ENCODE measurements at places on chromosomes 13 and 19.

DNA sequence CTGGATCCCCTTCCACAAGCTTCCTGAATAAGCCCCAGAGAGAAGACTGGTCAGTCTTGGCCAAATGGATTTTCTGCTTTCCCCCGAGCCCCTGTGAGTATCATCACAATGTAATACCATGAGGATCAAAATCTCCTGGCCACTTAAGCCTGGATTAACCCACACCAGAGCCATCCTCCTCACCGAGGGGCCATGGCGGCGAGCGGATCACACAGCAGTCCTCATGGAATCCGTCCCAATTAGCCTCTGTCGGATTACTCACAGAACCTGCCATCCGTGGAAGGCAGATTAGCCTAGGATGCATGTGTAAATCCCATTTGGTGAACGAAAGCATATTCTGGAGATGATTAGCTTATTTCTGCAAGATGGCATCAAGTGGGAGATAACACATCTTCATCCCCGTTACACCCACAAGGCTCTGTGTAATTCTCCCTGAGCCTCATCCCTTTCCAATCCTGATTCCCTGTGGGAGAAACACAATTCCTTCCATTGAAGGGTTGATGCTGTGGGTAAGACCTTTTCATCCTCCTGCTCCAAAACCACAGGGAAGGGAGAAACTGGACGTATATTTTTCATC lies 42.5 kb downstream of the GNG7 start:
- no peak for DNase-seq

DNA sequence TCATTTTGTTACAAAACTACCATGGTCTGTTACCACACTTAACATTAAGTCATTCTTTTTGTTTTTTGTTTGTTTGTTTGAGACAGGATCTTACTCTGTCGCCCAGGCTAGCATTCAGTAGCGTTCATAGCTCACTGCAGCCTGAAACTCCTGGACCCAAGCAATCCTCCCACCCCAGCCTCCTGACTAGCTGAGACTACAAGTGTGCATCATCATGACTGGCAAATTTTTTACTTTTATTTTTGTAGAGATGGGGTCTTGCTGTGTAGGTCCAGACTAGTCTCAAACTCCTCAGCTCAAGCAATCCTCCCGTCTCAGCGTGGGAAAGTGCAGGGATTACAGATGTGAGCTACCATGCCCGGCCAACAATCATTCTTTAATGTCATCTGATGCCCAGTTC lies 3.3 kb downstream of the ALDH16A1 start:
- no peak for DNase-seq

- no peak for DNase-seq
Measured at GRCh38 chr13:91544723-91545122, 146.3 kb downstream of the GPC5 start.

DNA sequence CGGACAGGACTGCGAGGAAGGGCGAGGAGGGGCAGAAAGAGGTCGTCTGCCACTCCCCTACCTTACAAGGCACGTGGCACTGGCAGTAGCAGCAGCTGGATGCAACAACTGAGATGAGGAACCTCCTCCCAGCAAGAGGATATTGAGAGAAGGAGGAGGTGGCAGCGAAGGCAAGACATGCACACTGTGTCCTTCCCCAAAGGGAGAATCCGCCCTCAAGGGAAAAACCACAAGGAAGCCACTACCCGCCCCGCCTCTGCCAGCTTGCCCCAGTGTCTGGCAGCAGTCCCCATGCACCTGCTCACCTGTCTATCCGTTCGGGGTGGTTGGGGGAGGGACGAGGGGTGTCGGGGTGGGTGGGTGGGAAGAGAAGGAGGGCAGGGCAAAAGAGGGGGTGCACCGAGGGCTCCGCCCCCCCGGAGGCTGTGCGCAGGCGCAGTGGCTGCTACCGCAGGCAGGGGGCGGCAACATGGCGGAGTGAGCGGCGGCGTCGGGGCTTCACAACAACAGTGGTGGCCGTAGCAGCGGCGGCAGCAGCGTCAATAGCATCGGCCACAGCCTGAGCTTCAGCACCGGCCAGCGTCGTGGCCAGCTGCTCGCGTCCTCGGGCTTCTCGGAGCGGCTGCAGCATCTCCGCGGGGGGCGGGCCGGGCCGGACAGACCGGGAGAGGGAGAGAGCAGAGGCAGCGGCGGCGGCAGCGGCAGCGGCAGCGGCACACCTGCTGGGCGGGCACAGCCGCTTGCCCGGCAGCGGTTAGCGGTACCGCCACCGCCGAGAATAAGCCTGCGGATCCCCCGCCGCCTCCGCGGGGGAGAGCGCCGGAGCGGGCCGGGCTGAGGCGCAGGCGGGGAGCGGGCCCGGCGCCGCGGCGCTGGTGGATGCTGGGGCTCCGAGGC lies at the start of gene NBEA:
TSS of gene NBEA (plus strand) at position 436 of the 897 bp plus-strand sequence. CDS start 551 bp downstream, outside the sequence.
- no peak for DNase-seq

GRCh38 chr13:27404680-27405079 lies 19.7 kb upstream of the GTF3A start:
- DNase-seq: no peak

GRCh38 chr19:50703915-50704796 lies 15.4 kb downstream of the SHANK1 start:
- no peak for DNase-seq

DNA sequence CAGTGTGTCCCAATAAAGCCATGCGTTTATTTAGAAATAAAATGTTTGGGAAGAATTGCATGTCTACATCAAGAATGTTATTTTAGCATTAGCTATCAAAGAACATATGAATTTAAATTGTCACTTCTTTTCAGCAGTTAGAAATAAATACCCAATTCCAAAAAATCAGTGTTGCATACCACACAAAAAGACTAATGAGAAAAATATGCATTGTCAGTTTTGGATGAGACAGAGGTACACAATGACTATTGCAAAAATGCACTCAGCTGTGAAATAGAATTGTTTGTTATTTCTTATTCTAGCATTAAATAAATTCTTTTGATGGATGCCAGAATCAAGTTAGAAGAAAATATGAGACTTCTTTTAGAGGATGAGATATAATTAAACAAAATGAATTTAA lies 833.9 kb downstream of the SLITRK1 start:
- no peak for DNase-seq
